ENCODE measurements at places on chromosomes 1 and 21. TPM values are rescaled to one million over a fixed set of nuclear protein-coding genes. Genes with fewer than 3 reads are reported as not detected.

The SERTAD4 gene
- total RNA-seq: 0.30 TPM

DNA sequence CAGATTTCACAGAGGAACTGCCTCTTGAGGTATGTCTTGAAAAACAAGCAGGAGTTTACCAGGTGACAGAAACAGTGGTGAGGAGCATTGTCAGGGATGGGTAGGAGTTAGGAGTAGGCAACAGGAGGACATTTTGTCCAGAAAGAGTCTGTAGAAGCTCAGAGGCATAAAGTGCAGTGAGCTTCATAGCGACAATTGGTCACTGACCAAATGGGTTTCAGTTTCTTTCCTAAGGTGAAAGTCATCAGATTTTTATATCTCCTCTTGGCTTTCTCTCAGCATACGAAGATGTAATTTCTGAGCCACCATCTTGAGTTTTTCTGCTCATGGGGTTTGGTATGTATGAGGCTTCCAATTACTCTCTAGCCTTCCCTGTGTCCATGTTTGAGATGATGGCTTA is 29.3 kb upstream of the FASLG start:
- DNase-seq: no peak

- peak; percentile 45 for DNase-seq
Measured at GRCh38 chr1:92030656-92031107, 897 bp downstream of the EPHX4 start.

DNA sequence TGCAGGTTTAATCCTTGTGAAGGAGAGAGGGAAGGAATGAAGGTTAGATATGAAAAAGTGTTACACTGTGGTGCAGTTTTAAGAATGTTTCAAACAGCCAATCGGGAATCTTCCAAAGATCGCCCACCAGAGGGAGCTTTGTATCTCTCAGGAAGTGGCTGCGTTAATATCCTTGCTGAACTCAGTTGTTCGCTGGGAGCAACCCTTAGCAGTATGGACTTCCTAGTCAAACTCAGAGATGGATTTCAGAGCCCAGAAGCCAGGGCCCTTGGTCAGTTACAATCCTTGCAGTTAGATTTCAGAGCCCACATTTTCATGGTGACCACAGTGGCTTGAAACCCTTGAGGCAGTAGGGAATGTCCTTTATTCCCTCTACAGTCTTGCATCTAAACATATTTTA is 136.2 kb downstream of the NTNG1 start:
- peak; percentile 38 for DNase-seq

DNA sequence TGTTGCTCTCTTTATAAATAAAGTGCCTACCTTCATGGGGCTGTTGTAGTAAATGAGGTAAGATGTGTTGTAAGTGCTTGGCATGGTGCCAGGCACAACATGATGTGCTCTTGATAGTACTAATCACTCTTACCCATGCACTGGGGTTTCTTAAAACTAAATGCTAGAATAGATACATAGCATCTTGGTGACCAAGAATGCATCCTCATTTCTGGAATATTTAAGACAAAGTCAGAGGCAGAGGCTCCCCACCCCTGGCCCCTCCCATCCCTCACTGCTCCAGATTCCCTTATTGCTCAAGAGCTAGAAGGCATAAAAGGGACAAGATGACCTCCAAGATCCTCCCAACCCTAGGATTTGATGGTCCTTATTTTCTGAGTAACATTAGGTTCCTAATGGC is 61.3 kb downstream of the GLUL start:
- peak; percentile 14 for DNase-seq

GRCh38 chr1:83083589-83084224 is 915.2 kb downstream of the TTLL7 start:
- DNase-seq: peak; percentile 73

DNA sequence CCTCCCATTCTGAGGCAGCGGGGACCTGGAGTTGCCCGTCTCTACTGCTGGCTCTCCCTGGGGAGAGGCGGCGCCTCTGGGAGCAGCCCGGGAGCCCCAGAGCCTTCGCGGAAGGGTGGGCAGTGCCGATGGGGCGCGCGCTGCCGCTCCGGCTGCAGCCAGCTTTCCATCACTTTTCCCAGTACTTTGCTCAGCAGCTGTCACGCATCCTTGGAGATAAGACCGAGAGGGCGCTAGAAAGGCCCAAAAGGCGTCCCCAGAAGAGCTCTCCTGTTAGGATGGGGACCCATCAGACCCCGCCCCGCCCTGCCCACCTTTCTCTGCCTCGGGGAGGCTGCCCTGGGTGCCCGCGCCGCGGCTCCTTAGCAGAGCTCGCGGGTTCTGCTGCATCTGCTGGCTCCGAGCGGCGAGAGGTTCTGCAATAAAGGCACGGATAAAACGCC is 534 bp downstream of the KCNH1 start:
- DNase-seq: peak; percentile 33

DNA sequence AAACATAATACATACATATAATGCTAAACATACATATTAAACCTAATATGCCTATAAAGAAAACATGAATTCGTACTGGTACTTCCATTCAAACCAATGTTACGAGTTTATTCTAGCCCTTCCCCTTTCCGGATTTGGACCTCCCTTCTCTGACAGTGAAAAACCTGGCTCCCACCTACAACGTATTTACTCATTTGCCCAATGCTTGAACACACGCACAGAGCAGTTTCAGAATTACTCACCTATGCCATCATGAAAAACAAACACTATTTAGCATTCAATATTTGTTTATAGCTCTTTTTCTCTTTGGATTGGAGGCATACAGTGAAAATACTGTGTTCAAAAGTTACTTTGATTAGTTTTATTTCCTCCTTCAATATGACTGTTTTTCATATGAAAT is 204.4 kb downstream of the LMX1A start:
- DNase-seq: no peak

- no peak for DNase-seq
Measured at GRCh38 chr1:174788981-174789380, 210.8 kb upstream of the CACYBP start.

DNA sequence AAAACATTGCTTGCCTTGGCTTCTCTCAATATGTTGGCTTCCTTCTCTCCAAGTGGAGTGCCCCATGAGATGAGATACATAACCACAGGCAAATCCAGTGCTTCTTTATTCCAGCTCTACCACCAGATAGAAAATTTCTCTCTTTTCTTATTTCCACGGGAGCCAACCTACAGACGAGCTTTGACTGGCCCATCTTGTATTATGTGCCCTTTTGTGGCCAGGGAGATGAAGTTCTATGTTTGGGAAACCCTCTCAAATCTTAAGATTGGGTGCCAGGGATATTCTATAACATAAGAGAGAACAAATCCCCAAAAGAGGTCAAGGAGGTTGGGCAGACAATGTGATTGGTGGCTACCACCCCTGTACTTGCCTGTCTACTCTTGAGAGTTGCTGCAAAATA is 351.8 kb downstream of the ZNF326 start:
- no peak for DNase-seq

- no peak for DNase-seq
Measured at GRCh38 chr1:36743286-36744005, 260.7 kb upstream of the CSF3R start.

Measured in SJCRH30 (cell line).